Tibial nerve (tissue), 4 donors: ENCODE measurements at places on chromosomes 7 and 10.

DNA sequence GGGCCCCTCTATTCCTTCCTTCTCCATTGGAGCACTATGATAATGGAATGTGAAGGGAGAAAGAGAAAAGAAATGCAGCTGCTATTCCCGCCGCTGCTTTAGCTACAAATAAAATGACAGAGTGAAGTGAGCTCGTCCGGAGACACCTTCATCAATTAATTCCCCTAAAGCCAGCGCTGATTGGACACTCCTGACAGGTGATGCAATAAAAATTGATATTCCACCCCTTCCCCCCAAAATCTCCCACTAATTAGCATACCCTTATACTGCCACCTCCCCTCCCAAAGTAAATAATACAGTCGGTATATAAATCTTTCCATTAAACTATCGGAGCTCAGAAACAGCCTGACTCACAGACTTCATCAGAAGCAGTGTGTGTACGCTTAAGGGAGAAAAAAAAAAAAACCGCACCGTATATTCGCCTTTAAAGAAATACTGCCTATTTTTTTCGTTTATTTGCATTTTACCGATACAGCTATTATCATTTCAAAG lies 7.3 kb downstream of the SKIDA1 start:
- DNase-seq: no peak

GRCh38 chr7:35623381-35623780 lies 71.6 kb downstream of the HERPUD2 start:
- no peak for DNase-seq

GRCh38 chr10:17031637-17032635 lies 97.7 kb downstream of the CUBN start:
- no peak for DNase-seq

DNA sequence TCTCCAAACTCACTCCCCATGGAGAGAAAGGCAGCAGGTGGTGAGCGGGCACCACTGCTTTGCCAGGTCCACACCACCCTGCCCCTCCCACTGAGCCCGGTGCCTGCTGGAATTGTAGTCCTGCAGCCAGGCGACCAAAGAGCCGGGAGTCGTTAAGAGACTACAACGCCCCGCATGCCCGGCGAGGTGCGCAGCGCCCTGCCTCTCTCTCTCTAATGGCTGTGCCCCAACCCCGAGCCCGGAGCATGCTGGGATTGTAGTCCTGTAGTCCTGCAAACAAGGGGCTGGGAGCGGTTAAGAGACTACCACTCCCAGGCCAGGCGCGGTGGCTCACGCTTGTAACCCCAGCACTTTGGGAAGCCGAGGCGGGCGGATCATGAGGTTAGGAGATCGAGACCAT lies 8.1 kb upstream of the ZNF727 start:
- DNase-seq: no peak

DNA sequence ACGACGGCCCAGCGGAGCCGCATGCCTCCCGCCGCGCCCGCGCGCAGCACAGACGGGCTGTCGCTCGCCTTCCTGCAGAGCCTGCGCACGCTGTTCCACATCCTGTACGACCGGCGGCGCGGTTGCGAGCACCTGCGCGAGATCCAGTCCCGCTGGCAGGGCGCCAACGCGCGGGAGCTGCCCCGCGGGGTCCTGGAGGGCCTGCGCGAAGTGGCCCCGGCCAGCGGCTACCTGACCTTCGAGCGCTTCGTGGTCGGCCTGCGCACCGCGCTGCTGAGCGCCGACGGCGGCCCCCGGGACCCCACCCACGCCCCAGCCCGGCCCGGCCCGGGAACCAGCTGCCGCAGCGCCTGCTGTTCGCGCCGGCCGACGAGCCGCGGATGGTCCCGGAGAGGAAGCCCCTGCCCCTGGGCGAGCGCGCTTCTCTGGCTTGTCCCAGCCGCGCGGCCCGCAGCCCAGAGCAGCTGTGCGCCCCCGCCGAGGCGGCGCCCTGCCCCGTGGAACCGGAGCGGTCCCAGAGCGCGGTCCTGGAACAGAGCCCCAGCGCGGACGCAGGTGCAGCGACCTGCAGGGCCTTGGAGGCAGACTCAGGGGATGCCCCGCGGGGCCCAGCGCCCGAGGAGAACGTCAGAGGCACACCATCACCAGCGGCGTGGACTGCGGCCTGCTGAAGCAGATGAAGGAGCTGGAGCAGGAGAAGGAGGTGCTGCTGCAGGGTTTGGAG lies 25.3 kb upstream of the ZNF716 start:
- no peak for DNase-seq

GRCh38 chr7:92158660-92159575 lies 20.0 kb downstream of the LRRD1 start:
- DNase-seq: no peak

- no peak for DNase-seq
These were observed 32.5 kb downstream of the COL1A2 start for GRCh38 chr7:94426980-94427875.
